Mucosa of gallbladder (tissue), 1 donor: ENCODE measurements at places on chromosomes 4 and X.

GRCh38 chrX:39117101-39117500, 315.8 kb downstream of the MID1IP1 start:
- DNase-seq = no peak

GRCh38 chr4:159266981-159267868, 164.3 kb downstream of the RAPGEF2 start:
- no peak for DNase-seq

DNA sequence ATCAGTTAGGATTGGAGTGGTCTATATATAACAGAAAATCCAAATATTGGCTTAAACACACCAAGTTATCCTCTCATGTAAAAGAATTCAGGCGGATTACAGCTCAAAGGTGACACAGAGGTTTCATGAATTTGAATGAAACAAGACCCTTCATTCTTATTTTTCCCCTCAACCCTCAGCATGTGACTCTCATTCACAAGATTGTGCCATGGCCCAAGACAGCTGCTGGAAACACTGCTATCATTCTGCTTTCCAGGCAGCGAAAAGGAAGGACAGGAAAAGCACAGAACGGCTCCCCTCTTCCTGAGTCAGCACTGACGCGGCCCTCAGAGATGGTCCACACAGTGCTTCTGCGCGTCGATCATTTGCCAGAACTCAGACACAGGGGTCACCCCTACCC, 891.0 kb upstream of the FRG1 start:
- DNase-seq = no peak

DNA sequence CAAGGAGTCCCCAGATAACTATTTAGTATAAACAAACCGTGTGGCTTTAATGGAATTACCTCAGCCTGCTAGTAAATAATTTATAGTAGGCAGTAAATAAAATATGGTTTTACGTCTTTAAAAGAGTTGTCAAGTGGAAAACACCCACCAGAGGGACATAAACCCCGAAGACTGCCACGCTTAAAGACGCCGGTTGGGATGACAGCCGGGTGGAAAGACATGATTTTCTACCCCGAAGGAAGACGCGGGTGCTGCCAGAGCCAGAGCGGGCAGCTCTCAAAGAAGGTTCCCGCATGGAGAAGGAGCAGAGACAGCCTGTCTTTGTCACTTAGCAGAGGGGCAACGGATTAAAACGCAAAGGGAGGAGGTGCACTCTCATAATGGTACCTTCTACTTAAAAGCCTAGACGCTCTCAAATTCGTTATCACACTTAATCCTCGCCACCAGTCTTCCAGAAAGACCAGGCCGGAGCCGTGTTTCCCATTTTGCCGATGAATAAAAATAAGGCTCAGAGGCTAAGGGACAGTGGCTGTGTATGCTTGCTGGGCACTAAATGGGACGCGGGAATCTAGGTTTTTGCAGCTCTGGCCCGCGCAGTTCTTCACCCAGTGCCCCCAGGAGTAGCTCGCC, 140.5 kb upstream of the ZIC3 start:
- no peak for DNase-seq

DNA sequence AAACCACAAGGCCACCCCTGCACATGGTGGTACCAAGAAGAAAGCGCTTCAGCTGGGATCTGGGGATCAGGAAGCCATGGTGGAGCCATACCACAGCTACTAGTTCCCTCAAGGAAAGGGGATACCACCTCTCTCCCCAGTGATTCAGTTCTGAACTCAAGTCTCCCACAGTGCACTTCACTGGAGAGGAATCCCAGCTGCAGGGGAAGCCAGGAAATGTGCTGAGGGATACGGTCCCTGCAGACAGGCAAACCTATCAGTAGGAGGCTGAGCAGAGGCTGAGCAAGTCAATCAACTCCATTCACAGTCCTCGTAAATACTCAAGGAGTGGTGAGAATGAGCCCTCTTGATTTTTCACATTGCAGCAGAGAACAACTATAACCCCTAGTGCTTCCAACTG, 11.0 kb downstream of the TMEM192 start:
- DNase-seq = no peak

DNA sequence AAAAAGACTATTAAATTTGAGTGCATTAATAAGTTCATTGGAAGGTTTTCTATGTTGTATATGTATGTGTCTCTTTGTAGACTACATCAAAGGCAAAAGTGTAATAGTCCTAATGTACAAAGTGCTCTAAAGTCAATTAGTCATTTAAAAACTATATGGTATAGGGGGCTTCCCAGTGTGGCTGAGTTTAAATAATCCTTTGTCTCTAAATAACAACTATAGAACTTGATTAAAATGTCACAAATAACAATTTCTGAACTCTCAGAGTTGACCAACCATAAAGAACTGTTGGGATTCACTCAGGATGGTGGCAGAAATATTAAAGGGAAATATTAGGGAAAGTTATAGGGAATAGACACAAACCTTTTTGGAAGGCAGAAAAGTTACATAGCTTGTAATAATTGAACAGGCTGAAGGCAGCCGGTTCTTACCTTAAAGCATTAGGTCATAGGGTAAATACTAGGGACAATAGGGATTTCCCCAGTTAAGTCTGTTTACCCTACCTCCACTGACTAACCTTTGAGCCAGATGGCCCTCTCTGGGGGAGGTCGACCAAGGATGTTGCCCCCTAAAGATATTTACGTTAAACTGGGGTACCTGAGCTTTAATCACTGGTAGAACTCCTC, 1054.2 kb downstream of the ARAP2 start:
- DNase-seq = no peak

GRCh38 chr4:139515531-139515958, 40.5 kb downstream of the SETD7 start:
- DNase-seq = no peak
